ENCODE measurements at places on chromosomes 6 and 20. TPM values are rescaled to one million over a fixed set of nuclear protein-coding genes. Genes with fewer than 3 reads are reported as not detected.

DNA sequence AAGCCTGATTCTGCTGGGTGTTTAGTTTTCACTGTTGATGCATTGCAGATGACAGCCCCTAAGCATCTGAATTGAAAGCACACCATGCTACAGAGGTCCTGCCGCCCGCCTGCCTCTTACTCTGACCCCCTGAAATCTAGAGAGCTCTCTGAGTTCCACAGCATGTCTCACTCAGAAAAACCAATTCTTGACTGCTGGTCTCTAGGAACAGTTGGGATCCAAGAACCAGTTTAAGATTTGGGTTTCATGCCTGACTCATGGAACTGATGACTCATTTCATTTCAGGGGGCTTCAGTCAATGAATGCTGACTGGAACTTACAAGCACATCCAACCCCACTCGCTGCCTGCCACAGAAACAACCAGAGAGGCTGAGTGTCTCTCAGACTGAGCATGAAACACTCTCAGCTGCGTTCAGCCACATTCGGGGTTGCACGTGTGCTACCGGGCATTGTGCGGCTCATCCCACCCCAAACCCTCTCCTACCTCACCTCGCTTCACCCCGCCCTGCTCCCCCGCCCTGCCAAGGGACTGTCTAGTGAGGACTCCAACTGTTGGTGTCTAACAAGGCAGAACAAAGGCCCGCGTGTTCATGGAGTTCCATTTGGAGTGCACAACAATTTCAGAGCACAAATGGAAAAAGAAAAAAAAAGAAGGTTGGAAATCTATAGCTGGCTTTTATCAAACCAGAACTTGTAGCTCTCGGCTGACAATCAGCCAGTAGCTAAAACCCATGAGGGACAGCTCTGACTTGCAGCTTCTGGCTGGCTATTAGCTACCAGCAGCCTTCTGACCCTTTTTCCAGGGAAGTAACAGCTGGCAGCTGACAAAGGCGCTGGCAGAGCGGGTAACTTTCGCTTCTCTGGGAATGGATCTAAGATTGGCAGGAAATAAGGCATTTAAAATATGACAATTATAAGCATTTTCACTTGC lies 20.0 kb upstream of the TRAF3IP2 start:
- peak; percentile 80 for DNase-seq

GRCh38 chr20:21394551-21394950 lies 2.8 kb downstream of the NKX2-4 start:
- no peak for DNase-seq

The STMND1 gene
- total RNA-seq = not detected

DNA sequence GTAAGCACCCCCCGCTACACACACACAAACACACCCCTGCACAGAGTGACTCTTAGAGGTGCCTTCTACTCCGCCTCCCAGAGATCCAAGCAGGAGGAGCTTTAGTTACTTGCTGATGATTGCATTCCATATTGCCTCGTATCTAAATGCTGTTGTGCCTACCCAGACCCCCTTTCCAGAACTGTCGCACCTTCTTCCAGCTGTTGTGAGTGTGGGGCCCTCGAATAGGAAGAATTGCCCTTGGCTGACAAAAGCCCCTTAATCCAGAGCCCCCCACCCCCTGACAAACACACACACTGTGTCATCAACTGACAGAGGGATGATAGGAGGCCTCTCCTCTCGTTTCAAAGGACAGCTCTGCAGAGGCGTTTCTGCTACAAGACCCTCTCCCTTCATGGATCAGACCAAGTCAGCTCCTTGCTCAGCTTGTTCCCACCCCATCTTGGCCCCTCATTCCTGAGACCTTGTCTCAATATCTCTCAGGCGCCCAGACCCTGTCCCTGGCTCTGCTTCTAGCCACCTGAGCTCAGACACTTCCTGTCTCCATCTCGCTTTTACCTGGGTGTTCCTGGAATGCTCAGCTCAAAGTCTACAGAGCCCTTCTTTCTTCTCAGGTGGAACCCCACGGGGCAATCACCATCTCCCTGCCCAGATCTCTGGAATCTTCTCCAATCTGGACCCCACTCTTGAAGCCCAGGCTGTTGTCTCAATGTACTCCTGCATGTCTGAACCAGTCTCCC lies 4.0 kb upstream of the VSX1 start:
- DNase-seq = no peak

The HTR1B gene
- total RNA-seq = 2.4 TPM

DNA sequence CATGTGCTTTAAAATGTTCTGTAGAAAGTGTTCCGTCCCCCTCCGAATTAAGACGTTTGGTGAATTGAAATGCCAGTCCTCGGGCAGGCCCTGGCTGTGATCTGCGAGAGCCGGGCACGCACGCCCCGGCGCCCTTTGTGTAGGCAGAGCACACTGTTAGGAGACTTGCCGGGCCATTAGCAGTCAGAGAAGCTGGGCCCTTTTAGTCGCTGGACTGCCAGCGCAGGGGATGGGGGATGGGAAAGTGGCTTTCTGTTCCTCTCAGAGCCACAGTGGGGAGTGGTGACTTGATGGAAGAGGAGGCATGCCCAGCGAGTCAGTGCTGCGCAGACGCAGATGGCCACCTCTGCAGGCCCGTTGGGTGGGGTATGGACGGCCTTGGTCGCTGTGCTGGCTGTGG lies 2.2 kb downstream of the PPP1R3G start:
- DNase-seq = no peak
